ENCODE measurements at places on chromosomes 2 and 18.

- no peak for DNase-seq
These were observed 58.6 kb downstream of the NCAPH start for GRCh38 chr2:96393989-96394761.

GRCh38 chr2:146228466-146229058 is 1616.3 kb upstream of the ACVR2A start:
- DNase-seq: no peak

- no peak for DNase-seq
These were observed 138.6 kb upstream of the RGPD4 start for GRCh38 chr2:107688135-107688534.

- no peak for DNase-seq
These were observed 175.6 kb downstream of the SUCLG1 start for GRCh38 chr2:84283506-84283905.

DNA sequence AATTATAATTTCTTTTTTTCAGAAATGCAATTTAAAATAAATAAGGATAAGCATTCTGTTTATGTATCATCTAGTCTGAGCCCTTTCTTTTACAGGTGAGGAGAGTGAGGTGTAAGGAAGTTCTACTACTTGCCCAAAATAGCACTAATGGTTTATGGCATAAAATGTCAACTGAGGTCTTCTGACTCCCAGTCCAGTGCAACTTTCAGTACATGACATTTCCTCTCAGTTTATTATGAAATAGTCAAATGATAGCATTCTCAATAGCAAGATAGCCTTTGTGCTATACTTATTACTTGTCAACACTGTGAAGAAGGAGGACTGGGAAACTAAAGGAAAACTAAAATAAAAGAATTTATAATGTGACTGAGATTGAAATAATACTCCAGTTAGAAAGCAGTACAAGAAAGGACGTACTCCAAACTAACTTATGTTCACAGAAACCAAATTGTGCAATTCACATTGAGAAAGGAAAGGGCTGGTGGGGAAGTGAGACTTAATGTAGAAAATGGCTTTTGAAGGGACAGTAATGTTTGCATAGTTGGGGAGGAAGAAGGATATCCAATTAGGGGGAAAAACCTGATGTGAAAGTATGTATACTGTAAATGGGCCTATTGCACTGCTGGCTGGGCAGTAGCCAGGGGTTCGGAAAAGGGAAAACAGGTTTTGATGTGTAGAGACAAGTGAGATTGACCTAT is 166.7 kb upstream of the ZEB2 start:
- no peak for DNase-seq

GRCh38 chr2:128420131-128420530 is 101.5 kb upstream of the HS6ST1 start:
- DNase-seq: no peak

DNA sequence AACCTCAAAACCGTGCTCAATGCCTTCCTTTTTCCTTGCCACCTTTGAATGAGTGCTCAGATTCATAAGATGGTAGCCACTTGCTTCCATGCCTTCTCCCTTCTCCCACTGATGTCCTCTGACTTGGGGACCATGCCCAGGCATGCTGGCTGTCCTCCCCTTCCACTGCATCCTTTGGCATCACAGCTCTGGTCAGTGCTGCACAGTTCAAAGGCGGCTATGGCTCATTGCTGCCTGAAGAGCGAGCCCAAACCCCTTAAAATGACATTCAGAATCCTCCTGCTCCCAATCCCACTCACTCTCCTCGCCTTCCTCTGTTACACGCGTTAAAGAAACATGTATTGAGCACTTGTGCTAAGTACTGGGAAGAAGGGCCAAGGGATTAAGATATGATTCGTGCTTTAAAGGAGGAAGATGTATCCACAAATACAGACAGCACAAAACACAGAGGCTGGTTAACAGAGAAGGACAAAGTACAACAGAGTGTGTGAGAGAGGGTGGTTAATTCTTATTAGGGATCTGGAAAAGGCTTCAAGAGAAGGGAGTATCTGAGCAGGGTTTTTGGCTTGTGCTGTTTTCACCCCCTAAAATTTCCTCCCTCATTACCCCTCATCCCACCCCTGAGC is 81.8 kb downstream of the CERKL start:
- no peak for DNase-seq

GRCh38 chr2:3409627-3410170 is 30.2 kb downstream of the TRAPPC12 start:
- DNase-seq: no peak

DNA sequence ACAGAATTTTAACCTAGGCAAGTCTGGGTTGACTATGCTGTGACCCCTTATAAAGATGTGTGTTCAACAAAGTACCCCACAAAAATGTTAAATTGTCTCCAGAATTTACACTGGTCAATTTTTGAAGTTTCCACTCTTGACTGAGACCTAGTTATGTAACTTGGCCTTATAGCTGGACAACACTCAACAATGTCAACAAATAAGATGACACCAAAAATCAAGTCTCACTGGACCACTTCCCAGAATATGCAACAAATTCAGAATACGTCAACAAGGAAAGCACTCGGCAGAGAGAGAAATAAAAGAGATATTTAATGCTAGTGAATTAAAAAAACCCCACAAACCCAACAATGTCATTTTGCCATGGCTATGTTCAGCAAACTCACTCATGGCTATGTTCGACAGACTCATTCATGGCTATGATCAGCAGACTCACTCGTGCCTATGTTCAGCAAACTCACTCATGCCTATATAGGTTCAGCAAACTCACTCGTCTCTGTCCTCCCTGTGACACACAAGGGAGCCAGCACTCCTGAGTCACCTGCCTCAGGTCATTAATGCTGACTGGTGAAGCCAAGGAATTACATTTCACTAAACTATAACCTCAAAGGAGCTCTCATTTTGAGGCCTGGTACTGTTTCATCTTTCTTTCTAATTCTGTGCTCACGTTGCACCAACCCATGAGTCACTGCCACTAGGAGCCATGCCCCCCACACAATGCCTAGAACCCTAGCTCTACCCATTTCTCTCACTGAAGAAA is 72.7 kb downstream of the PTPN2 start:
- DNase-seq: no peak

- no peak for DNase-seq
These were observed 120.0 kb upstream of the PPP1CB start for GRCh38 chr2:28631514-28632206.

GRCh38 chr2:62197011-62197924 is 1.4 kb downstream of the B3GNT2 start:
- DNase-seq: peak; percentile 51

GRCh38 chr2:102337012-102337411 is 18.6 kb upstream of the IL18R1 start:
- no peak for DNase-seq

GRCh38 chr2:98379311-98380202 is 33.3 kb downstream of the CNGA3 start:
- no peak for DNase-seq

GRCh38 chr2:106108351-106108750 is 85.8 kb downstream of the UXS1 start:
- DNase-seq: no peak

Measured in H54 (cell line).